ENCODE measurements at places on chromosomes 12 and 14. TPM values are rescaled to one million over a fixed set of nuclear protein-coding genes. Genes with fewer than 3 reads are reported as not detected.

- no peaks in the 10 kb centered on the region for H3K4me1 ChIP-seq
- DNase-seq = peak; percentile 71
- no peak overlapping the region for H3K4me3 ChIP-seq
- H3K27me3 ChIP-seq = no peaks in the 10 kb centered on the region
- no peak overlapping the region for H3K27ac ChIP-seq
These were observed 84.4 kb downstream of the VWF start for GRCh38 chr12:6039894-6040601.

DNA sequence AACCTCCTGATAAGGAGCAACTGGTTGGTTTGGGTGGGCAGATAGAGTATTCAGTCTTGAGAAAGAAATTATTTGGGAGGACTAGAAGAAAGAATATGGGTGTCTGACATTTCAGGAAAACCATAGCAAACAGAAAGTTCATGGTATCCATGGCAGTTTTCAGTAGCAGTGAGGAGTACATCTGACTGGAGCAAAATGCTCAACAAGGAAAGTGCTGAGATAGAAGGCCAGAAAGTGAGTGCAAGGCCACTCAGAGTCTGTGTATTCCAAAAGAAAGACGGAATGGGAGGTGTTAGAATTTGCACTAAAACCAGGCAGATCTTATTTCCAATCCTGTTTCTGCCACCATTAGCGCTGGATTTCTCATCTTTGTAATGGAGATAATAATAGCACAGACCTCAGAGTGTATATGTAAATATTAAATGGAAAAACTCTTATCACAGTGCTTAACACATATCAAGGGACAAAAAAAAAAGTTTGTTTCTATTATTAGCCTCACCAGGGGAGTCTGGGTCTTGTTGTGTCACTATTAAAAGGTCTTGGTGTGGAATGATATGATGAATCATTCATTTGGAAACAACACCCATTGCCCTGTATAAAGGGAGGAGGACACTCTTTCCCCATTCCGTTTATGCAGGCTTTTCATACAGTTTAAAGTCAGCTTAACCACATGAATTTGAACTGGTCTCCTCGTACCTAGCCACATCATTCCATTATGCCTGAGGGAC, 349.8 kb downstream of the IPO8 start:
- H3K27me3 ChIP-seq = no peaks in the 10 kb centered on the region
- H3K27ac ChIP-seq = no peak overlapping the region
- H3K4me1 ChIP-seq = no peaks in the 10 kb centered on the region
- no peak for DNase-seq

TSPAN19 gene
- polyA plus RNA-seq = 0.27 TPM

DNA sequence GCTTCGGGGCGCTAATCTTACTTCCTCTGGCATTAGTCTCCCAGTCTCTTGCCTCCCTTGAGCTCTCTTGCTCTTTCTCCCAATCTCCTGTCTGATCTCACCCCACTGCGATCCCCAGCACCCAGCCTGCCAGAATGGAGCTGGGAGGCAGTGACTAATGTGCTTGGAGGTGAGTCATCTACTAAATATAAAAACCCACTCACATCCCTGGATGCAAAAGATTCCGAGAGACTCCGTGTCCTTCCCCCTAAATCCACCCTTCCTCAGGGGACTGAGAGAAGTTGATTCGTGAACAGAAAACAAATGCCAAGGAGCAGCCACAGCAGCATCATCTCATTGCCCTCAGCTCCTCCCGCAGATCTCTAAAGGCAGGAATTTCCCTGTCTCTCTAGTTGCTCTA, 45.7 kb upstream of the KCNA5 start:
- no peaks in the 10 kb centered on the region for H3K36me3 ChIP-seq
- H3K27me3 ChIP-seq = no peaks in the 10 kb centered on the region
- H3K27ac ChIP-seq = no peak overlapping the region
- DNase-seq = no peak

- H3K36me3 ChIP-seq = peaks cover 3% of the 10 kb centered on the region
- H3K4me3 ChIP-seq = no peak overlapping the region
- H3K27me3 ChIP-seq = no peaks in the 10 kb centered on the region
These were observed 33.8 kb downstream of the MMAB start for GRCh38 chr12:109539508-109539907.

DNA sequence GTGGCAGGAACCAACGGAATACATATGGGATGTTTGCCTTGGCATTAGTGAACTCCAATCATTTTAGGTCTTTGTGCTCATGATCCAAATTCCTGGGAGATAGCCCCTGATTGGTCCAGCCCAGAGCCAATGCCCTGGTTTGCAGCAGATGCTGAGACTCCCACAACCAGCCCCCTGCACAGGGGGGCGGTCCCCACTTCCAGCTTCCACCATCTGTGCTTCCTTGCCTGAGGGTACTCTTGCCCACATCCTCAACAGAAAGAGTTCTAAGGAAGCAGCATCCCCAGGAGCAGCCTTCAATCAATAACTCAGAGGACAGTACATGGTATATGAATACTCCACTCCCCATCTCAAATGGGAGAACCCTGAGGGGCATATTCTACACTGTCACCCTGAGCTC, 39.7 kb upstream of the FICD start:
- no peaks in the 10 kb centered on the region for H3K4me1 ChIP-seq
- no peaks in the 10 kb centered on the region for H3K36me3 ChIP-seq
- no peak for DNase-seq
- no peak overlapping the region for H3K4me3 ChIP-seq
- H3K27me3 ChIP-seq = no peaks in the 10 kb centered on the region

DNA sequence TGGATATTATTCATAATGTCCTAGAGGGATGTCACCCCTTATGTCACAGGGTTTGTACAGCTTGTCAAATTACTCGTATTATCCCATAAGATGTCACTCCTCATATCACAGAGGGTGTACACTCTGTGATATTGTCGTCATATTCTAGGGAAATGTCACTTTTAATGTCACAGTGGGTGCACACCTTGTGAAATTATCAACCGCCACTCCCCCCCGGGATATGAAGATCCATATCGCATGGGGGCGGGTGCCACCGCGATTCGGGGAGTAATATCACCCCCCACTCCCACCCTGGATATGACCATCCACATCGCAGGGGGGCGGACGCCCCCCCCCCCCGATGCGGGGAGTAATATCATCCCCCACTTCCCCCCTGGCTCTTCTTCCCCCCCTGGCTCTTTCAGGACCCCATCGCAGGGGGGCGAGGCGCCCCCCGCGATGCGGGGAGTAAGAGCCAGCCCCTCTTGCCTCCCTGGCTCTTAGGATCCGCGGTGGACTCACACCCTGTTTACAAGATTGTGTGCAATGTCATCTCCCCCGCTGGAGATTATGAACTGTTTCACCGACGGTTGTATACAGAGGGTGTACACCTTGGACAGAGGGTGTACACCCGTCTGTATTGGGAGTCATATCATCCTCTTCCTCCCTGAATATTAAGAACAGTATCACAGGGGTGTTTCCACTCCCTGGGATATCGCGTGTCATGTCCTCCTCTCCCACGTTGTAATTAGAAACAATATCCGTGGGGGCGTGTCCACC, 92.8 kb downstream of the FRMD6 start:
- DNase-seq = peak; percentile 30
- no peaks in the 10 kb centered on the region for H3K4me1 ChIP-seq
- H3K27ac ChIP-seq = no peak overlapping the region
- no peaks in the 10 kb centered on the region for H3K27me3 ChIP-seq

KCNH3 gene
- polyA plus RNA-seq = 3.3 TPM

KRT79 gene
- polyA plus RNA-seq = 25.8 TPM

DNA sequence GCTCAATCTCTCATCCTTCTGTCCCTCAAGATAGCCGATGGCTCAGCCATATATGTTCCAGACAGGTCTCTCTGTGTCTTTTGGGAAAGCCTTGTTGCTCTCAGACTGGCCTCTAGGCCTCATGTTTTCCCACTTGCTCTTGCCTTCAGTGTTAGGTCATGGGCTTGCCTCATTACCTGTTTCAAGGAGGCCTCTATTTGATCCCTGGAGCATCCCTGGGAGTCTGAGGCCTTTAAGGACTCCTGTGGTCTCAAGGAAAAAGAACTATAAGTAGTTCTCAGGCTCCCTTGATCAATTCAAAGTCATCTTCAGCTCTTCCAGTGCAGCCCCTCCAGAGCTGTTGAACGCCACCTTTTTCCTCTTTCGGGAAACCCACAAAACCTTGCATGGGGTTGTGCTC, 47.9 kb downstream of the NTF3 start:
- no peaks in the 10 kb centered on the region for H3K36me3 ChIP-seq
- H3K4me3 ChIP-seq = no peak overlapping the region
- DNase-seq = no peak
- H3K4me1 ChIP-seq = no peaks in the 10 kb centered on the region

GRCh38 chr12:117125272-117125613, 26.0 kb upstream of the TESC start:
- H3K27ac ChIP-seq = no peak overlapping the region
- no peak for DNase-seq
- no peaks in the 10 kb centered on the region for H3K36me3 ChIP-seq
- no peak overlapping the region for H3K4me3 ChIP-seq

GRCh38 chr14:58362798-58363412, 32.8 kb upstream of the TOMM20L start:
- H3K4me1 ChIP-seq = no peaks in the 10 kb centered on the region
- no peak overlapping the region for H3K27ac ChIP-seq
- H3K36me3 ChIP-seq = peaks cover 38% of the 10 kb centered on the region
- H3K4me3 ChIP-seq = no peak overlapping the region
- no peaks in the 10 kb centered on the region for H3K27me3 ChIP-seq

All from thymus (tissue), 14 donors.